ENCODE measurements at places on chromosomes 7 and 10. TPM values are rescaled to one million over a fixed set of nuclear protein-coding genes. Genes with fewer than 3 reads are reported as not detected.

GRCh38 chr7:132059141-132059540 is 502.7 kb upstream of the PODXL start:
- no peak for DNase-seq

DNA sequence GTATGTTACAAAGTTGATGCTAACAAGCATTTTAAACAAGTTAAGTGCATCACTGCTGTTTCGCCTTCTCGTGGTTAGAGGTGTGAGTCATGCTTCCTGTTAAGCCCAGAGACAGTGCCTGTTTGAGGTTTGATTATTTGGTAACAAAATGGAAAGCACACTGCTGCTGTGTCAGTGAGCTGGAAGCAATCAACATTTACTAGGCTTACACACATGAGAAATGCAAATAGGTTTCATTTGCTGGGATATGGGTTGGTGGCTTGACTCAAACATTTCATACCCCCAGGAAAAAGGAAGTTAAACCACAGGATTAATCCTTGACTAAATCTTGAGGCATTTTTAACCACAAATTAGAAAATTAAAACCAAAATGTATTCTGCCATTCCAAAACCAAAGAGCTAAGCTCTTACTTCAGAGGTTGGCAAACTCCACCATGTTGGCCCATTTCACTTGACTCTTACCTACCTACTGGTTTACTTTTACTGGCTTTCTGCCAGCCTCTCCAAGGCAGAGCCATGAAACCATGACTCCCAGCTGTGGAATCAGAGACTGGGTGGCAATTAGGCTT is 139.2 kb downstream of the ETV1 start:
- DNase-seq = no peak

DNA sequence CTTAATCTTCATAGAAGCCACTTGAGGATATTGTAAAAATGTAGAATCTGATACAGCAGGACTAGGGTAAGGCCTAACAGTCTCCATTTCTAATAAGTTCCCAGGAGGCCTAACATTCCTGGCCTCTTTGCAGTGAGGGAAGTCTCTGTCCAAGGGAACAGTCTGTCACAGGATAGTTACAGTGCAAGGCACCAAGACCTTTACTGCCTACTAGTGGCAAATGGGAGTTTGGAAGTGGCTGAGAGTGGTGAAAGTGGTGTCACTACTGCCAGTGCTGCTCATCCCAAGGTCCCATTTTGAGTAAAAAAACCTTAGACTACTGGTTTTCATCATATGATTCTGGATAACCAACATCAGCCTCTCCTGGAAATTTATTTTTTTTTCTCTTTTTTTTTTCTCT is 619.5 kb upstream of the SEMA3D start:
- DNase-seq = no peak

DNA sequence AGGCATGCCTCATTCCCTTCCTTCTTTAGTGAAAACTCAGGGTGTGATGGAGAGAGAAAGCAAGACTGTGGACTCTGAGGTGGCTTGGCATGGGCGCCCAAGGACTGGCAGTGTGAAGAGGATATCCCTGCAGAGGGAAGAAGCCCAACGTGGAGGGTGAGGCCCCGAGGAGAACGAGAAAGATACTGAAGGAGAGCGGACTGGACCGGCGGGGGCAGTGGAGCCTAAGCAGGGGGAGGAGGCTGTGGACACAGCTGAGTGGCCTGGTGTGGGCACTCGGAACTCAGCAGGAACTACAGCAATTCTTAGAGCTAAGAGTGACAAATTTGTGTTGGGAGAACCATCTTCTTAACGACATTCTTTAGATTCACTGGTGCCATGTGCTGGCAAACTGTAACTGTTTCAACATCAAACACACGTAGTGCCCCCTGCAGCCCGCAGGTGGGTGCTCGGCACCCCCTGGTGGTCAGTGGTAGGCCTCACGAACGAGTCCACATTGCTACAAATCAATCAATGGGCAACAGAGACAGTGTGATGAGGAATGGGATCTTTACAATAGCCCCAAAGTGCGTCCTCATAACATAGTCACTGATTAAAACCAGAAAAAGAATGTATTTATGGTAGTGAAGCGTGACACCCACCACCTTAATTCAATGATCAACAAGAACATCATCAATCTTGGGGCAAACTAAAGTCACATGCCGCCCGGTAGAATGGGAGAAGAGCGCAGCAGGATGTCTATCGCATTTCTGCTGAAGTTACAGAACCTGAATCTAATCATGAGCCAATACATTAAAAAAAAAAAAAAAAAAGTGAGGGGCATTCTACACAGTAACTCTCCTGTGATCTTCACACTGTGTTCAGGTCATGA is 2.0 kb upstream of the SFTPA1 start:
- no peak for DNase-seq

DNA sequence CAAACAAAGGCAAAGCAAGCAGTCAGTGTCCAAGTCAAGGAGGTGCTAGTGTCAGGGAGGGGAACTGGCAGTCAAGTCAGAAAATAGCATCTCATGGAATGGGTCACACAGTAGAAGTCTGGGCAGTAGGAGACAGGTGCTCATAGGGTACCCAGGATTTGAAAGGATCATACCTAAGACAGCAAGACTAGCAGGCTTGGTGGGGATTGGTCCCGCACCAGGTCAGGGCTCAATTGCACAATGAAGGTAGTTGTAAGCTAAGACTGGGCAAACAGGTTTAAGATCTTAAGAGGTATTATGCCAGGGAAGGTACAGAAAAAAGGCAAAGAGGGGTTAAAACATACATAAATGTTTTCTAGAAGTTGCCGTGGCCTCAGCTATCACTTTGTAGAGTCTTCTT is 181.4 kb upstream of the ETV1 start:
- no peak for DNase-seq

DNA sequence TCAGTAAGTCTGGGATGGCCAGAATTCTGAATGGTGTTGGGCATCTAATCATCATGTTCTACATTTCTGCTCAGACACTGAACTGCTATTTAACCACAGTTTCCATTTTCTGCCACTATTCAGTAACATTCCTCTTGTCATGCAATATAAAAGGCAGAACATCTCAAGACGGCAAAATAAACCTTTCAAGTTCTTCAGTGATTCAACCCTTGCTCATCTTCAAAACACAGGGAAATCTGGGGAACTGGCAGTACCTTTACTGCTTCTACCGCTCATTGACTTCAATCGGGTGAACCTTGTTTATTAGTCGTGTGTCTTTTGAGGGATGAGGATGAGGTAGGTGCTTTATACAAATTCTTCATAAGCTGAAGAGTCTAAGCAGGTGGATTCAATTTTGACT is 184.7 kb upstream of the ANK3 start:
- no peak for DNase-seq

The LRRC61 gene
- total RNA-seq = 2.6 TPM

DNA sequence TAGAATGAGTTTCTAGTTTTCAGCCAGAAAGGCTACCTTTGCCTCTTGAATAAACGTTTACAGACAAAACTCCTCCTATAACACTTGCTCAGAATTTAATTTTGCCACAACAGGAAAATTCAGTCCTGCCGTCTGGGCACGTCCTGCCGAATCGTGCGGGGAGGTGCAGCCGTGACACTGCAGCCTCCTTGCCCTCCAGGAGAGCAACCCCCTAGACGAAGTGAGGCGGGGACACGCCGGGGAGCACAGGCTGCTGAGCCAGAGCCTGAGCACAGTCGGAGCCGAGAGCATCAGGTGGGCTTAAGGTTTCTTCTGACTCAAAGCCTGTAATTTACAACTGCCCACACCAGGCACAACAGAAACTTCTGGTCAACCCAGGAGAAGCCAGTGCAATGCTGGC is 102.3 kb downstream of the DYNC2I1 start:
- no peak for DNase-seq

DNA sequence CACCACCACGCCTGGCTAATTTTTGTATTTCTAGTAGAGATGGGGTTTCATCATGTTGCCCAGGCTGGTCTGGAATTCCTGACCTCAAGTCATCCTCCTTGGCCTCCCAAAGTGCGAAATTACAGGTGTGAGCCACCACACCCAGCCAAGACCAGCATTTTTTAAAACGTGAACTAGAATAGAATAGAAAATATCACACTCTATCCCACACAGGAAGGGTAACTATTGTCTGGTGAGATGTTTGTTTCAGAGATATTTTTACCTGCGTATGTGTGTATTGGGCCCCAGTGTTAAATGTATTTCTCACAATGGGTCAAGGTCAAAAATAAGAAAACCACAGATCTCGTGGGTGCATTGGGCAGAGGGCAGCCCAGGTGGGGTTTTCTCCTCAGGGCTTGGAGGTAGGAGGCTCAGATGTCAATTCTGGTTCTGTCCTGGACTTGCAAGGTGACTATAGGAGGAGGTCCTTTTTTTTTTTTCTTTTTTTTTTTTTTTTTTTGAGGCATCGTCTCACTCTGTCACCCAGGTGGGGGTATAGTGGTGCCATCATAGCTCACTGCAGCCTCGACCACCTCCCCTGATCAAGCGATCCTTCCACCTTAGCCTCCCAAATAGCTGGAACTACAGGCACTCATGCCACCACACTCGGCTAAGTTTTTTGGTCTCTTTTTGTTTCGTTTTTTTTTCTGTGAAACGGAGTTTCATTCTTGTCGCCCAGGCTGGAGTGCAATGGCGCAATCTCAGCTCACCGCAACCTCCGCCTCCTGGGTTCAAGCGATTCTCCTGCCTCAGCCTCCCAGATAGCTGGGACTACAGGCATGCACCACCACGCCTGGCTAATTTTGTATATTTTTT is 19.0 kb downstream of the SH2B2 start:
- DNase-seq = no peak

The GJC3 gene
- not detected for total RNA-seq

The LEP gene
- total RNA-seq = 1.5 TPM

GRCh38 chr10:126455766-126456405 is 67.6 kb upstream of the ADAM12 start:
- no peak for DNase-seq

The AKR1D1 gene
- total RNA-seq = not detected

DNA sequence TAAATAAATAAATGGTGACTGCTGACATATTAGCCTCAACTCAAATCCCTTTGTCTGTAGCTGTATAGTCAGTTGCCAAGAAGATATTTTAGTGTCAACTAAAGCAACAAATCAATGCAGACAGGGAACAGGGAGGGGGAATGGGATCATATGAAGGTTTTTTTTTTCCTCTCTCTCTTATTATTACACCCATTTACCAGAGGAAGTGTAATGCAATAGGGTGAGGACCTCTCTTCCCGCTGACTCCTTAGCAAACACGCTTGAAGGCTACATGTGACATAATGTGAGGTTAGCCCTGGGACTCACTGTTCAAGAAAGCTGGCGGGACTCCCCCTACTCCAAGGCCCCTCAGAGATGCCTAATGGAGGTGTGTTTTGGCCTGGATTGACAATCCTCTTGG is 88.2 kb downstream of the CHRM2 start:
- DNase-seq = no peak

The MLXIPL gene
- 14.0 TPM for total RNA-seq

- no peak for DNase-seq
Observed at GRCh38 chr10:126115886-126116285, 219.5 kb downstream of the FANK1 start.

- no peak for DNase-seq
Observed at GRCh38 chr7:3754493-3755341, 453.7 kb downstream of the SDK1 start.

GRCh38 chr10:80104066-80104926 is 25.8 kb downstream of the TMEM254 start:
- no peak for DNase-seq

GRCh38 chr7:27160145-27160545 is 3.7 kb upstream of the HOXA7 start:
- DNase-seq = peak; percentile 80

The NCF1 gene
- total RNA-seq = 9.3 TPM

DNA sequence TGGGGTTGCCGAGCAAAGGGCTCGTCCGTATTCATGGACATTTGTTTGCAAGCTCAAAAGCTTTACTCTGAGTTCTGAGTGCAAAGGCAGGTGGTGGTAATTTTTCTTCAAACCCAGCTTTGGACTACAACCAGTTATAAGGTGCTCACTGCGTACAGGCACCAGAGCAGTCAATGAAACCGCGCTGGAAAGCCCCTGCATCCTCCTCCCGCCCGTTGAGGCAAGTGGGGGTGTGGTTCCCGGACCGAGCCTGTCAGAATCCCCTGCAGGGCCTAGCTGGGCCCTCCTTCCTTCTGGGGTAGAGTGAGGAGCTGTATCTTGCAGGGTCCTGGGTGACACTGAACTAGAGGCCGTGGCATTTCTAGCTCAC is 22.3 kb downstream of the AMZ1 start:
- DNase-seq = no peak

- DNase-seq = no peak
Observed at GRCh38 chr10:60000747-60001146, 94.4 kb upstream of the CCDC6 start.

DNA sequence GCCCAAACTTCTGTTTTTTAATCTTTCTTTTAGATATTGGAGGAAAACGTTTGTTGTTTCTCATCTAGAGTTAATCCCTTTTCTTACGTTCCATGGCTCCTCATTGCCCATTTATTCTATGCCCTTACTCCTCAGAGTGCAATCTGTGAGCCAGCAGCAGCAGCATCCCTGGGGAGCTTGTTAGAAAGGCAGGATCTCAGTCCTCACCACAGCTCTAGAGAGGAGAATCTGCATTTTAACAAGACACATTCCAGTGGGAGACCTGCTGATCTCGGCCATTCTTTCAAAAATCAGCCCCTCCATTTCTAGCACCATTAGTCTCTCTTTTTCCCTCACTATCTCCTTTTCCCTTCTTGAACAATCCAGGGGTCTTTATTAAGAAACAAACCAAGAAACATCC is 84.4 kb upstream of the NOBOX start:
- no peak for DNase-seq

GRCh38 chr10:93876381-93876780 is 17.4 kb upstream of the SLC35G1 start:
- DNase-seq = no peak

The KCNIP2 gene
- total RNA-seq = 2.7 TPM

DNA sequence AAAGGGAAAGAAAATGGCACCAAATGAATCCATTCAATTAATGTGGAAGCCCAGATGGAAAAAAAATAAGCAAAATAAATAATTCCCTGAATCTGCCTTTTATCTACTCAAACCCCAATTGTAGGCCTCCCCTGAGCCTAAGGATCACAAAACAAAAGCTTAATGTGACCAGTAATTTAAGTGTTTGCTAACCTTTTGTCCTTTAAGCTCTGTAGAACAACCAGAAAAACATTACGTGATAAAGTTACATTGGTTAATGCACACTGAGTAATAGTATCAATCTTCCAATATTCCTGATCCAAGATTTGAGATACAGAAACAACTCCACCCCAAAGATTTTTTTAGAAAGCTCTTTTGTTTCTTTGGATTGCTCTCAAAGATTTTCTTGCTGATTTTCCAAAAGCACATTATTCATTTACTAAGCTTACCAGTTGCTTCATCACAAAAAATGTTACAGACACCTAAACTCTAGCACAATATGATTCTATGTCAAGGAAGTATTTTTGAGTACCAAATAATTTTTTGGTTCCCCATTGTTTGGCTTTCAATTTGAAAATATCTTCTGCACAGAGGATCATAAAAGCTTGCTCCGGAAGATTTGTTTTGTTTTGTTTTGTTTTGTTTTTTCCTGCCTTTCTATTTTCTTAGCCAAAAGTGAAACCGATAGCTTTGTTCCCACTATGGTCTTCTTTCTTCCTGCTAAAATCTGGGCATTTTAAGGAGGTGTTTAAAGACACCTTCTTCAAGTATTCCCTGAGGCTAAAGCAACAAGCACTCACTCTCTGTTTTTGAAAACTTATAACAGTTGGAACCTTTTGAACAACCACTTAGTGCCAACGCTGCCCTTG is 54.2 kb downstream of the TRIL start:
- no peak for DNase-seq

The CYP2E1 gene
- 2.1 TPM for total RNA-seq

Measured in posterior vena cava (tissue), 2 donors.